SW 1271 (cell line): ENCODE measurements at places on chromosomes 5 and 9.

GRCh38 chr9:131299346-131299960 lies 9.9 kb downstream of the PLPP7 start:
- no peak for DNase-seq

GRCh38 chr5:501105-501830 lies 23.0 kb downstream of the SLC9A3 start:
- no peak for DNase-seq

GRCh38 chr5:25540628-25541027 lies 895.9 kb upstream of the CDH10 start:
- DNase-seq = no peak

DNA sequence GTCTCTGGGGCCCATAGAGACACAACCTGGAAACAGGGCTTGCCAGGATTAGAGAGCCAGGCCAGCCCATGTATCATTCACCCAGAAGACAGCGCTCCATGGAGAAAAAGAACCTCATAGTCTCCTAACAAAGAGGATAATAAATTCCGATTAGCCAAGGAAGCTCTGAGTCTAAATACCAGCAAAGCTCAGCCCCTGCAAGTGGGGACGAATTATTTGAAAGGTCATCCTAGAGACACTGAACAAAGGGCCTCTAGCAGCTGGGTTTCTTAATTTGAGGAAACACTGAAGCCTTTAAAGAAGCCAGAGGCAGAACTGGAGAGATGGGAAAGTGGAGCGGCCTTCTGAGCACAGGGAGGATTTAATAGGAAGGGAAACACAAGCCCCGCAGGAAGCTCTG lies 287.1 kb upstream of the ZNF462 start:
- no peak for DNase-seq

DNA sequence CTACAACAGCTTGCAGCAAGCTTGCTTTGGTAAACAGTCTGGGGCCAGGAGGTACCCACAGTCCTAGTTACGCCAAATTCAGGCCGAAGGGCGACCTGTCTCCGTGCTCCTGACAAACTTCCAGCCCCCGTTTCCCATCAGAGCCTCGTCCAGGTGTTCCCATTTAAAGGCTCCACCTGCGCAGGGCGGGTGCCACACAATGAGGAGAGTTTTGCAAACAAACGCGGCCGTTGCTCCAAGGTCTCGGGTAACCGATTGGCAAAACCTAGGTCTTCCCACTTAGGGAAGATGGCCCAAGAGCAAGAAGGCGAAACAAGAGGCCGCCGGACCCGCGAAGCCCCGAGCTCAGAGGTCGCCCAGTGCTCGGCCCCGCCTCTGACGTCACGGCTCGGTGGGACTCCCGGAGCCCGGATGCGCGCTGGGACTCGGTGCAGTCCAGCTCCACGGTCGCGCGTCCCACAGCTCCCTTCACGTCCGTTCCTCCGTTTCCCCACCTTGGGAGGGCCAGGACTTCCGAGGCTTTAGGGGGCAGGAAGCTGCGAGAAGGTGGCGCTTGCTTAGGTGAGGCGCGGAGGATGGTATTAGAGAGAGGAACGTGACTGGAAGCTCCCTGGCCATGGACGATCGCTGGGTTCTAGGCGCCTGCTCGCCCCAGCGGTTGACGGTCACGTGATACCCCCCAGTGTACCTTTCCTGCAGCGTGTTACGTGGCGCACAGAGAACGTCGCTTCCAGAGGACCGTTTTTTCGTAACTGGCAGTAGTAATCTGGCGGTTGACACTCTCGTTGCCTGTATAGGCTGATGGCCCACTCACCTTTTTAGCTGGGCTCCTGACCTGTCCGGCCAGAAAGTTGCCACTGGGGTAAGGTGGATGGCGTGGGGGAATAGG lies 41.8 kb upstream of the KDM4C start:
- no peak for DNase-seq

GRCh38 chr9:104725014-104725413 lies 22.5 kb upstream of the NIPSNAP3A start:
- DNase-seq = no peak

DNA sequence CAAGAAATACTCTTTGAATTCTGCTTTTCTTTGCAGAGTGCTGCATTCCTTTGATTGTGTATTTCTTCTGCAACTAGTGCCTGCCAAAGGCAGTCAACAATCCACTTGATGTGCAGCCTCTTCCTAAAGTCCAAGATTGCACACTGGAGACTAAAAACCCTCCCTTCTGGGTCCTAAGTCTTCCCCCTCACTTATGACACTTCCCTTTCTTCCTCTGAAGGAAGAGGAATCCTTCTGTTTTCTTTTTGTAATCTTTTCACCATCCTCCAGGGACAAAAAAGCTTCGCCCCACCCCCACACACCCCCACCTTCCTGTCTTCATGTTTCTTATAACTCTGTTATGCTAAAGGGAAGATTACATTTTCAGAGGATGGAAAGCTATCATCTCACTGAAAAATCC lies 39.9 kb downstream of the WDR36 start:
- DNase-seq = no peak

DNA sequence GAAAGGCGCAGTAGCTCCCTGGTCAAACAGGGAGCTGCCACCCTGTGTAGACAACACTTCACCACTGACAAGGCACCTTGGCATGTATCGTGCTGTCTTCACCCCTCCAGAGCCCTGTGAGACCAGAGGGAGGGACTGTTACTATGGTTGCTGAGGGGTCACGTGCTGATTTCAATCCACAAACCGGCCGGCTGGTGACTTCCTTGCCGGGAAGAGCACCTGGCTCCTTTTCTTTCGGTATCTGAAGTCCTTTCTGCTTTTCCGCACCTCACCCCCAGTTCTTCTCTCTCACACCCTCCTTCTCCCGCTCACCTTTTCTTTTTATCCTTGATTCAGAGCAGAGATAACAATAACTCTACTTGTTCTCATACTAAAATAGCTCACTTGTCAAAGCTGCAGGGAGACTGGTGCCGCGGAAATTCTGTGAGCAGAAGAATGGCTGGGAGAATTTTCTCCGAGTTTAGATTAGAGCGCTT lies 327.2 kb downstream of the ZSWIM6 start:
- no peak for DNase-seq
